ENCODE measurements at places on chromosomes 2 and 18. TPM values are rescaled to one million over a fixed set of nuclear protein-coding genes. Genes with fewer than 3 reads are reported as not detected.

DNA sequence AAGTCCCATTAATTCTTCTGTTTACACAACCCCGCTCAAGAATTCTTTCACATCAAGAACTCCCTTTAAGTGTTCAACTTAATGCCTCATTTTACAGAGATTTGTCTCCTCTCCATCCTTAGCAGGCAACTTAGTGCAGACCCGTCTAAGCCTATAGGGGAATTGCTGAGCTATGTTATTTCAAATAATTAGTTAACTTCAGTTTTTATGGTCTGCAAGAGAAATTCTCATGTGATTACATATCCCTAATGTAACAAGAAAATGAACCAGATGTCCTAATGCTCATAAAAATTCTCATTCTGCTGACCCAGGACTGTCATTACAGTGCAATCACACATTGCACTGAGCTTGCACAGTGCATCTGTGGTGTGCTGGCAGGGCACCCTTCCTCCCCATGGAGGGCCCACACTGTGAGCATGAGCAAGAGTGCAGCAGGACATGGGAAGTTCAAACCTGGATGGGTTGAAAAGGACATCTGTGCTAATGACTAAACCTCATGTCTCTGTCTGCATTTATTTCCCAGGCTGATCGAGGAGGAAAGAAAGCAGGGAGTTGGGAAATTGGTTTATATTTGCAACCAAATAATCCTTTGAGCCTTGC is 97.1 kb downstream of the COL5A2 start:
- no peak for DNase-seq

- DNase-seq: no peak
Observed at GRCh38 chr2:183059561-183059960, 19.0 kb upstream of the DUSP19 start.

- no peak for DNase-seq
Observed at GRCh38 chr2:136395582-136395981, 277.6 kb upstream of the CXCR4 start.

DNA sequence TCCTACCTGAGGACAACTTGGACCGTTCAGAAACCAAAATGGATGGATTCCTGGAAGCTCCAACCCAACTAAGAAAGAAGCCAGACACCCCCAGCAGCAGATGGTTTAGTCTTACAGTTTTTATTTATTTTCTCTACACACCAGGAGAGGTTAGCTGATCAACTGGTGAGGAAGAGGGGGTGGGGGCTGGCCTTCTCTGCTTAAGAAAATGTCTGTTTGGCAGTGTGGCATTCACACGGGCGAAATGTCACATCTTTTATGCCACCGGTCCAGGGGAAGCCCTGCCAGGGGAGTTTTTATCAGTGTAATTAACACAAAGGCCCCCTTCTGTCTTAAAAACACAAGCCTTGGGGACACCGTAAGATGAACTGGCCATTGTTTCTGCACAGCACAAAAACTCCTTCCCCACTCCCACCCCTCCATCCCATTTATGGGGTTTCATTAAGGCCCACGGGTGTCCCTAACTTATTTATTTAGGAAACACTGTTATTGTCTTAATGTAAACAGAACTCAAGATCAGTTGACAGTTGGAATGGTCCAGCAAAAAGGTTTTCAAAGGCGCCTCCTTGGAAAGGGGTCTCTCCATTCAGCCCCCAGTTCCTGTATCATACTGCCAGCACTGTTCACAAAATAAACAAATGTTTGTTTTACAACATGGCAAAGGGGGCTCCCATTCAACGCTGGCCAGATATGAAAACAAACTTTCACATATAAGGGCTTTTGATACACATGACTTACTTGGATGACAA is 217.0 kb downstream of the C1D start:
- DNase-seq: no peak

GRCh38 chr2:60502144-60502543 is 51.3 kb downstream of the BCL11A start:
- DNase-seq: no peak

GRCh38 chr2:156896294-156896693 is 361.2 kb upstream of the GALNT5 start:
- DNase-seq: no peak

GRCh38 chr2:1705557-1706076 is 38.7 kb downstream of the PXDN start:
- no peak for DNase-seq

- peak; percentile 61 for DNase-seq
Observed at GRCh38 chr2:129761569-129762021, 217.9 kb upstream of the RAB6C start.

GRCh38 chr2:205975082-205975949 is 110.7 kb downstream of the INO80D start:
- no peak for DNase-seq

DNA sequence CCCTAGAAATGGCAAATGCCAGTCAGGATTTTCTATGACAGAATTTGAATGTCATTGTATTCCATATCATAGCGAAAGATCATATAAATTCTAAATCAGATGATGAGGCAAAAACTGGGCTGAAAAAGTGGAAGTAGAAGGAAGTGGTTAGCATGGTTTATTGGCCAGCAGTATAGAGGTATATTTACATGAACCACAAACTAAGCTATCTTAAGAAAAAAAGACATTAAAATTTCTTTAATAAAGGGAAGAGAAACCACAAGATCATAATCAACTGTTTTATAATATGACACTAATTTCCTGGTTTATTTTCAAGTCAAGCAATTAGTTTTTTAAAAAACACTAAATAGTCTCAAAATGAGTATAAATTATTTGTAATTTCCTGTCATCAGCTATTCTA is 123.2 kb upstream of the LRP1B start:
- DNase-seq: no peak

DNA sequence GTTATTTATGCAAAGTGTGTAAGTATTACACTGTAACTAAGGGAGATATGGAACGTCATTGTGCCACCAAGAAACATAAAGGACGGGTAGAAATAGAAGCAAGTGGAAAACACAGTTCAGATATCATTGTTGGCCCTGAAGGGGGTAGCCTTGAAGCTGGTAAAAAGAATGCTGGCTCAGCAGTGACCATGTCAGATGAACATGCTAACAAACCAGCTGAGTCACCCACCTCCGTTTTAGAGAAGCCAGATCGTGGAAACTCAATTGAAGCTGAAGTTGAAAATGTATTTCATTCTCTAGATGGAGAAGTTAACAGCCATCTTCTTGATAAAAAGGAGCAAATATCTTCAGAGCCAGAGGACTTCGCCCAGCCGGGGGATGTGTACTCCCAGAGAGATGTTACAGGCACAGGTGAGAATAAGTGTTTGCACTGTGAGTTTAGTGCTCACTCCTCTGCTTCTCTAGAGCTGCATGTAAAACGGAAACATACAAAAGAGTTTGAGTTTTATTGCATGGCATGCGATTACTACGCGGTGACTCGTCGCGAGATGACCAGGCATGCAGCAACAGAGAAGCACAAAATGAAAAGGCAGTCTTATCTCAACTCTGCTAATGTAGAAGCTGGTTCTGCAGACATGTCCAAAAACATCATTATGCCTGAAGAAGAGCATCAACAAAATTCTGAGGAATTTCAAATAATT is 36.1 kb downstream of the ZNF407 start:
- DNase-seq: no peak

DNA sequence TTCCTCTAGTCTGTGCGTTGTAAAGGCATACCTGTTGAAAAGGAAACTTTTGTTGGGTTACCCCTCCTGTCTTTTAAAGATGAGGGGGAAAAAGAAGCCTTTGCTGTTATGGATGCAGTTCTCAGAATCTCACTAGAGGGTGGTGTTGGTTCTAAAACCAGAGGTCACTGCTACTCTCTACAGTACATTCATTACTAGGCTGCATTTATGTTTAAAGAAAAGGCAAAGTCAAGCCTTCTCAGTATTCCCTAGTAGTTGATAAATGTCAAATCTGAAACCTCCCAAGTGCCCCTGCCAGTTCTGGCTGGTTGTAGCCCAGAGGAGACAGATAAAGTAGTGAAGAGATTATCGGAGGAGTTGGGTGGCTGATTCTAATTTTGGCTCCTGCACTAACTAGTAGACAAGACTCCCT is 1.4 kb upstream of the PLCL1 start:
- DNase-seq: no peak

DNA sequence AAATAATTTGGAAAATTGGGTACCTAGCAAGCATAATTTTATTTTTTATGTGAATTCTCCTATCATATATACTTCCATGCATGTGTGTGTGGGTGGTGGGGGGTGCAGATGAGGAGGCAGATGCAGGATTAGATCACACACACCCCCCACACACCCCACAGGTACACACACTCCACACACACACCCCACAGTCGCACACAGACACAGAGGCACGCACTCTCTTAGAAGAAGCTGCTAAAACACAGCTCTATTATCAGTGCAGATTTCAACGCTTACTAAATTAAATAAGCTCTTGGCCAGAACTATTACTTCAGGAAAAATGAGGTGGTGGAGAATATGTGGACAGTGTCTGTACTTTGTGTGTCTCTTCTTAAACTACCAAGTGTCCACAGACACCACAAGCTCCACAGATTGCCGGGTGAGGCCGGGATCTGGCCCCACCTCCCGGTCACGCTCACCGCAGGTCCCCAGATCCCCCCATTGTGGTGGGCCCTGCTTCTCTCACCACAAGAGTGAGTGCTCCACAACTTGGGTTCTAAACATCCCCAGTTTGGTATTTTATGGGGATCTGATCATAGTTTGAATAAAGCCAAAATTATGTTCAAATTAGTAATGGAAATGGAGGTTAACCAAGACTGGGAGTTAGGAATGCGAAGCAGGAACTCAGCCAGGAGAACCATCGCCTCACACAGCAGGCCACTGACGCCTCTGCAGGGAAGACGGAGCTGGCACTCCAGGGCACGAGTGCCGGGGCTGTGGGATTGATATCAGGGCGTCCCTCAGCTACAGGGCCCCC is 102.1 kb downstream of the PXDN start:
- DNase-seq: peak; percentile 72

- DNase-seq: no peak
Observed at GRCh38 chr2:118122594-118123281, 34.5 kb downstream of the INSIG2 start.

DNA sequence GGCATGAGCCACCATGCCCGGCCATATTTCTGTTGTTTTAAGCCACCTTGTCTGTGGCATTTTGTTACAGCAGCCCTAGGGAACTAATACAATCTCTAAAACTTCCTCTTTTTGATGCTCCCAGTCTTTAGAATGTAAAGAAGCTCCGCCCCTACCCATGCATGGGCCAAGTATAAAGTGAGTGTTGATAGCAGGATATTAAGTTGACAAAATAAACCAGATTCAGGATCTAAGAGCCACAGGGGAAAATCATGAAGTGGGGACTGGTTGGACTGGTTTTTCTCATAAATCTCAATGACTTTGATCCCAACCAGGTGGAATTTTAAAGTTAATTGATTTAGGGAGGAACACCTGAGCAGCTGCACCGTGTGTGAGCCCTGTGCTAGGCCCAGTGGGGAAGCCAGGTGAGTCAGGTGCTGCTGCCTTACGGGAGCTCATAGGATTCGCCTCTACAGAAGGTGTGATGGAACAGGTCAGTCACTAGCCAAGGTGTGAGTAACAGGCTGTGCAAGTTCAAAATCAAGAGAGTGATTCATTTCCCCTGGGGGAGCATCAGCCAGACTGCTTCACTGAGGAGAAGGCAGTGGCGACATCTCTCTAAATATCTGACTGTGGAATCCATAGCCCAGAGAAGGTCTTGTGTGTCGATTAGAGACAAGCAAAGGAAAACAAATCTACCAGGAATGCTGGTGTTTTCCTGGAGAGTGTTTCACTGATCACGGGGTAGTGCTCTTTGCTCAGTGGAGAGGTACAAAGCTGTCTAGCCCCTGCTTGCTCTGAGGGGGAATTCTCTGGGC is 63.0 kb upstream of the MSH2 start:
- DNase-seq: no peak

DNA sequence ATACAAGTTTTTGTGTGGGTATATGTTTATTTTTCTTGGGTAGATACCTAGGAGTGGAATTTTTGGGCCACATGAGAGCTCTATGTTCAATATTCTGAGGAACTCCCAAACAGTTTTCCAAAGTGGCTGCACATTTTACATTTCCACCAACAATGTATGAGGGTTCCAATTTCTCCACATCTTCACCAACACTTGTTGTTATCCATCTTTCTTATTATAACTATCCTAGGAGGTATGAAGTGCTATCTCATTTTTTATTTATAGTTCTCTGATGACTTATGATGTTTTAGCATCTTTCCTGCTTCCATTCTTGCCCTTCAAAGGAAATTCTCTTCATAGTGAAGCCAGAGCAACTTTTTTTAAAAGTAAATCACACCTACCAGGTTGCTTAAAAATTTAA is 8.7 kb downstream of the PGAP1 start:
- no peak for DNase-seq

- no peak for DNase-seq
Observed at GRCh38 chr18:55310044-55310676, 277.8 kb downstream of the TCF4 start.

GRCh38 chr2:154978710-154979109 is 280.2 kb downstream of the KCNJ3 start:
- no peak for DNase-seq

DNA sequence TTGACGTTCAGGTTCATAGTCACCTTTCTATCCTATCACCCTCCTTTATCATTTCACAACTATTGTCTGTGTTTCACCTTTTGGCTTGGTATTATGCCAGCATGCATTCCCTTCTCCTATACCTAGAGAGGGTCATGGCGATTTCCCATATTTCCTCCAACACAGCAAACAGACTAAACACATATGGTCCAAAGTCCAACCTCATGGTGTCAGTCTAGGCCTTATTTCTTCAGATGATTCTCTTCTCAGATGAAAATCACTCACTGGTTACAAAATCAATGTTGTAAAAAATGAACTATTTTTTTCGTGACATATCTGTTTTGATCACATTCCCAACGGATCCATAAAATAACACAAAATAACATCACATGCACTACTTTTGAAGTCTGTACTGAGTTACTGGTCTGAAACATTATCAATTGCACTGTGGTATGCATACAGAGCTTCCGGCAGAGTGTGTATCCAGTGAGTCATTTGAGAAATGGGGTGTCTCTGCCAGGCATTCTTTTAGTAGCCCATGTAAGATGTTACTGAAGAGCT is 204.8 kb upstream of the GALNT5 start:
- DNase-seq: no peak

GRCh38 chr2:110940376-110940910 is 180.3 kb upstream of the BCL2L11 start:
- no peak for DNase-seq

The CHRNG gene
- not detected for total RNA-seq

The FBLN7 gene
- 1.00 TPM for total RNA-seq

The TPO gene
- total RNA-seq: 11.8 TPM

The MAL gene
- 8.3 TPM for total RNA-seq

The SLC14A1 gene
- 12.4 TPM for total RNA-seq

The C2orf49 gene
- total RNA-seq: 20.2 TPM

The GATA6 gene
- 76.2 TPM for total RNA-seq

The GKN1 gene
- total RNA-seq: not detected

The ITPRIPL1 gene
- 0.83 TPM for total RNA-seq

The IFIH1 gene
- total RNA-seq: 4.4 TPM

The GALR1 gene
- total RNA-seq: 0.08 TPM

The ADGRF3 gene
- total RNA-seq: 0.51 TPM

The LGALSL gene
- 13.1 TPM for total RNA-seq

The PROKR1 gene
- 0.08 TPM for total RNA-seq

The SKOR2 gene
- not detected for total RNA-seq

The TP53I3 gene
- total RNA-seq: 8.3 TPM

The IL1RL1 gene
- 1.1 TPM for total RNA-seq
